Hematopoietic multipotent progenitor cell treated with erythropoietin and hydrocortisone succinate and interleukin-3 and kit ligand, for 17 days (in vitro differentiated cells): ENCODE measurements at places on chromosomes 7 and 10.

DNA sequence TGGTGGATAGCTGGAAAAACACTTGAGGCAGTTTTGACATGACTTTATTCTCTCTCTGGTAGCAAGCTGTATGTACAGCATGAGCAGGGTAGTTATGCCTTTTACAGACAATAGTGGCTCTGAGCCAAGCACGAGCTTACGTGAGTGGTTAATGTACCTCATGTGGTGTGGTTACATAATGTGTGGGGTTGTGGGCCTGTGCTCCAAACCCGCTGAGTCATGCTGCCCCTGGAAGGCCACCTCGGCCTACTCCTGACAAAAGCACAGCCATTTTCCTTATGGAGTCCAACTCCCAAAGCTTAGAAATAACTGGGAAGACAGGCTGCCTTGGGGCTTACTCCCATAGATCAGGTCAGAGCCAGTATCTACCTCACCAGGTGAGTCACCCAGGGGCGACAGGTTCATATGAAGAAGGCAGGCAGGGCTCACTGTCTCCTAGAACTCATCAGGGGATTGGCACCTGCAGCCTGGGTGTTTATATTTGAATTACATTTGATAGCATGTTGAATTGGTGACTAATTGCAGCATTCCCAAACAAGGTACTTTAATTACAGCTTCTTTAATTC is 404.5 kb downstream of the ADRA2A start:
- DNase-seq = no peak

DNA sequence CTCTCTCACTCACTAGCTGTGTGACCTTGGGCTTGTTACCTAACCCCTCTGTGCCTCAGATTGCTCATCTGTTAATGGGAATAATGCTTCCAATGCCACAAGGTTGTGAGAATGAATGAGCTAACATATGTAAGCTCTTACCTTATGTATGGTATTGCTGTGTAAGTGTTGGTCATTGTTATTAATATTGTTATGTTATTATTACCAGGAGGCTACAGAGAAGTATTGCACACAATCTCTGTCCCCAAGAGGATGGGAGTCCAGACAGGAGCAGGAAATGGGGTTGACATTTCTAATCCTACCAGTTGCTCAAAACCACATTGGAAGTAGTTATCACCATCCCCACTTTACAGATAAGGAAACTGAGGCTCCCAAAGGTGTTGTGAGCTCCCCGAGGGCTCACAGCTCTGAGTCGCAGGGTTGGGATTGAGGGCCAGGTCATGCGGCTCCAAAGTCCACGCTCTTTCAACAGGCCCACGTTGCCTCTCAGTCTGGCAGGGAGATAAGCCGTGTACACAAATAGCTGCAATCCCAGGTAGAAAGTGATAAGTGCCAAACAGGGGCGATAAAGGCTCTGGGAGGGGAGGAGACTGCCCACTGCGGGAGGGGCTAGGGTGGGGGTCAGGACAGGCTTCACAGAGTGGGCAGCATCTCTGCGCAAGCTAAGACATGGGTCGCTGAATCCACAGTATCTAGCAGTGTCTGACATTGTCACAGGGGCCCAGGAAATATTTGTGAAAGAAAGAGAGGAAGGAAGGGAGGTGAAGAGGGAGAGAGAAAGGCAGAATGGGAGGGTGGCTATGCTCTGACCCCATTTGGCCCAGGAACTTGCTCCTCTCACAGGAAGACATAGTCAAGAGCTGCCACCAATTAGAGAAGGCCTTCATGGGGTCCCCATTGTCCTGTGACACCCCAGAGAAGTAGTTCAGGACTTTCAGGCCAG is 9.6 kb upstream of the ZMIZ1 start:
- DNase-seq = no peak

- DNase-seq = no peak
Observed at GRCh38 chr7:44974549-44974948, 4.3 kb downstream of the MYO1G start.

DNA sequence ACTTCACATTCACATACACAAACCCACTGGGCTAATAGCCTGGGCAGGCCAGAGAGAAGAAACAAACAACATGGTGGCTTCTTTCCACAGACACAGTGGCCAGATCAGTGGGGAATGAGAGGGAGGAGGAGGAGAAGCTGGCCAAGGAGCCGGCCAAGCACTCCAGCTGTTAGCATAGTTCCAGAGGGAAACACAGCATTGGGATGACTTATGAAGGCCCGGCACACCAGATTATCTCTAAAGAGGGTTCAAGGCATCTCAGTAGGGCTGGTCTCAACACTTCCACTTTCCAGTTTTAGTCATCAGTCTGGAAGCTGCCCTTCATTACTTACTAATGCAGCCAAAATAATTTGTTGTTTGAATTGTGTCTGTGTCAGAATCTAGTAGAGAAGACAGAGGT is 42.1 kb upstream of the GPR26 start:
- no peak for DNase-seq

GRCh38 chr7:132211971-132212370 is 364.3 kb downstream of the PLXNA4 start:
- no peak for DNase-seq

DNA sequence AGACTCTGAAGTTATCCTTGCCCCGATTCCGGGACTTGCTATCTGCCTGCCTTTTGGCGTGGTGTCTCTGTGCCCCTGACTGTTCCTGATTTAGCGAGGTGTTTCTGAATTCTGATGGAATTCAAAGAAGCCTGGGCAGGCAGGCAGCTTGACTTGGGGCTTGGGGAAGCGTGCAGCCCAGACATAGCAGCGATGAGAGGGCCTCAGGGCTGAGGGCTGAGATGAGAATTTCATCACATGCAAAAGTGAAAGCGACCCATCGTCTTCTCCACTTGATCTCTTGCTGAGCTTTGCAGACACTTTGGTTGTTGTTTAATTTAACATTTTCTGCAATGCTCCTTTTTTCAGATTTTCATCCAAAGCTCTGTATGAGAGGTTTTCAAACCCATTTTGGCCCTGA is 57.8 kb downstream of the TCF7L2 start:
- no peak for DNase-seq

- no peak for DNase-seq
Observed at GRCh38 chr10:354901-355617, 219.8 kb downstream of the ZMYND11 start.

GRCh38 chr7:71637578-71637977 is 505.6 kb downstream of the GALNT17 start:
- DNase-seq = no peak

GRCh38 chr7:149330914-149331567 is 69.0 kb downstream of the ZNF783 start:
- no peak for DNase-seq

DNA sequence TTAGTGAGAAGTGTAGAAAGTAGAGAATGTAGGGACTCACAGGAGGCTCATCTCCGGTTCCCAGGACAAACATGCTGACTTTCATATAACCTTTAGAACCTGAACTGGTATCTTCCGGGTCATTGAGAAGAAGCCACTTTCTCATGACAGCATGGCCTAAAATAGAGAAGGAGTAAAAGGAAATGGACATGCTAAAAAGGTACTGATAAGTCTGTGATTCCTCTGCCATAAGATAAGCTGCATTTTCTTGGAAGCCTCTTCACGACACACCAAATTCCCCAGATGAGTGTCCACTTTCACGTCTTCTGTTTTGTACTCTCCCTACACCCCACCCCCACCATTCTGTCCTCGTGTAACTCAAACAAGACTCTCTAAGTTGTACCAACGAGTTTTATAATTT is 79.9 kb downstream of the MYOF start:
- DNase-seq = no peak

- DNase-seq = no peak
Observed at GRCh38 chr7:104023100-104023499, 33.6 kb upstream of the RELN start.

GRCh38 chr10:54808186-54808935 is 7.3 kb upstream of the PCDH15 start:
- DNase-seq = no peak

DNA sequence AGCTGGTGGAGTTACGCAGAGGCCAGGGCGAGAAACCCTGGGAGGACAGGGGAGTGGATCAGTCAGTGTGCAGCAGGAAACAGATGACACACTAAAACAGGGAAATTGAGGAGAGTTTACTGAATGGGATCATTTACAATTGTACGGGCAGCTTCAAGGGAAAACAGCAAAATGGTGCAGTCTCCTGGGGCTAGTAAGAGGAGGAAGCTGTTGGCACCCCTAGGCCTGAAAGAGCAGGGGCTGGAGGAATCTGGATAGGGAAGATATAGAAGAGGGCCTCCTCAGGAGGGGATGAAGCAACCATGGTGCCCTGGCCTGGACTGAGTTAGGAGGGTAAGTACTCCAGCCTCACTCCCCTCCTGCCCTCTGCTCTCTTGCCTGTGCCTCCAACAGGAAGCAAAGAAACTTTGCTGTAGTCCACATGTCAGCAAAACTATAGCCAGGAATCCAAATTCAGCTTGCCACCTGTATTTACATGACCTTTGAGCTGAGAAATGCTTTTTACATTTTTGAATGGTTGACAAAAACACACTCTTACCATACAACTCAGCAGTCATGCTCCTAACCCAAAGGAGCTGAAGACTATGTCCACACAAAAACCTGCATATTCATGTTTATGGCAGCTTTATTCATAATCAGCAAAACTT is 52.3 kb upstream of the OPN4 start:
- DNase-seq = no peak

DNA sequence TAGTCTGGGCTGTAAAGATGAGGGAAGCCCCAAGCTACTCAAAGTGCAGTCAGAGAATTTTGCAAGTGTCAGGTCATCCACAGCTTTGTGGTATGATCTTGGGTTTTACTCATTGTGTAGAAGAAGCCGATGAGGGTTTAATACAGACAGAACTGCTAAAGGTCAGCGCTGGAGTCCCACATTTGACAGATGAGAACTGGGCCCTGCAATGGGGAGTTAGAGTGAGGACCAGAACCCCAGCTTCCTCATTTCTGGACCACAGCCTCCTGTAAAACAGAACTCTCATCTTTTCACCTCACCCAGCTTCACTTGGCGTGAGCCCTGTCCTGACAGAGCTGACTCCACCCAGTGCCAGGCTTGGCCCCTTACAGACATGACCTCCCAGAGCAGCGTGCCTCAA is 20.1 kb downstream of the LRRC20 start:
- no peak for DNase-seq

DNA sequence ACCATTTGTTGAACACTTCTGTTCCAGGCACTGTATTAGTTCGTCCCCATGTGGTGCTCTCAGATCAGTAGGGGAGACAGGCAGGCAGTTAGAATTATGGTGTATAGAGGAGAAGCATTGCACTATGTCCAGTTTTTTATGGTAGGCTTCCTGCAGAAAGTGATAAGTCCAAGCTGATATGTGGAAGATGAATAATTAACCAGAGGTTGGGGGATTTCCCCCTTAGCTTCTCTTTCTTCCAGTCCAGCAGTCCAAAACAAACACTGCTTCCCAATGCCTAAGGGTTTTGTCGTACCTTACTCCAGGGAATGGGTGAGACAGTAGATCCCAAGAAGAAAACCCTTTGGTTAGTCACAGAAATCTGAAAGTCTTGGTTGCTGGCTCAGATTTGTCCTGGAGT is 19.2 kb downstream of the HIF1AN start:
- no peak for DNase-seq

DNA sequence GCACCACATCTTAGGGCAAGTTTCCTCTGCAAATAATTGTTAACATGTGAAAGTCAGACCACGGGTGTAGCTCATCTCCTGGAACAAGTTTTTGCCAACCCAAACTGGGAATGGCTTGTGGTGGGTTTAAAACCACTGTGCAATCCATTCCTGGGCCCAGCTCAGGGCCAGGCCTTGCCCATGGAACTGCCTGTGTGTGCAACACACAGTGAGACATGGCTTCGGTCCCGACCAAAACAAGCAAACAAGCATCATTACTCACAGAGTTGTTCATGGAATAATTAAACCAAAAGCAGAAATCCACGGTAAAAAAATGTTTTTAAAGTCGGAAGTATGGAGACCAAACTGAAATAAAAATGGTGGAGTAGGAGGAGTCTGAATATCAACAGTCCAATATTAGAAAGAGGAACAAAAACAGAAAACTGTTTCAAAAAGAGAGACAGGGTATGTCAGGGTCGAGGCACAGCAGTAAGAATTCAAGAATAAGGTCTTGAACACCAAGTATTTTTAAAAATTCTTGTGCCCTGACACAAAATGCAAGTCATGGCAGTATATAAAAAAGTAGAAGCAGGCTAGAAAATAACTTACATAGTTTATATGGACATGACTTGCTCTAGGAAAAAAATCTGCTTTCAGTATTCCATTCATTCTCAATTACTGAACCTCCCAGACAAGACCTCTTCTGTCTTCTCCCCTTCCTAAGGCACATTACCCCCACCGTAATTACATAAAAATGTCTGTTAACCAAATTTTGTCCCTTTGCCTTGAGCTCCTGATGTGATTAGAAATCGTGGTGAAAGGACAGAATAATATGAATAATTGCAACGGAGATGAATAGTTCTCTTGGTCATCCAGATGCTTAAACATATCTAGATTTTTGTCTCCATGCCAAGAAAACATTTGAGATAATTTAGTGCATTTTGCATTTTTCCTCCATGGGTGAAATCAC is 88.4 kb downstream of the FAS start:
- no peak for DNase-seq

- DNase-seq = no peak
Observed at GRCh38 chr7:156234666-156235494, 405.7 kb upstream of the RNF32 start.

- no peak for DNase-seq
Observed at GRCh38 chr7:78179827-78180477, 381.4 kb downstream of the PHTF2 start.

GRCh38 chr10:51416494-51416893 is 282.9 kb downstream of the CSTF2T start:
- DNase-seq = no peak

DNA sequence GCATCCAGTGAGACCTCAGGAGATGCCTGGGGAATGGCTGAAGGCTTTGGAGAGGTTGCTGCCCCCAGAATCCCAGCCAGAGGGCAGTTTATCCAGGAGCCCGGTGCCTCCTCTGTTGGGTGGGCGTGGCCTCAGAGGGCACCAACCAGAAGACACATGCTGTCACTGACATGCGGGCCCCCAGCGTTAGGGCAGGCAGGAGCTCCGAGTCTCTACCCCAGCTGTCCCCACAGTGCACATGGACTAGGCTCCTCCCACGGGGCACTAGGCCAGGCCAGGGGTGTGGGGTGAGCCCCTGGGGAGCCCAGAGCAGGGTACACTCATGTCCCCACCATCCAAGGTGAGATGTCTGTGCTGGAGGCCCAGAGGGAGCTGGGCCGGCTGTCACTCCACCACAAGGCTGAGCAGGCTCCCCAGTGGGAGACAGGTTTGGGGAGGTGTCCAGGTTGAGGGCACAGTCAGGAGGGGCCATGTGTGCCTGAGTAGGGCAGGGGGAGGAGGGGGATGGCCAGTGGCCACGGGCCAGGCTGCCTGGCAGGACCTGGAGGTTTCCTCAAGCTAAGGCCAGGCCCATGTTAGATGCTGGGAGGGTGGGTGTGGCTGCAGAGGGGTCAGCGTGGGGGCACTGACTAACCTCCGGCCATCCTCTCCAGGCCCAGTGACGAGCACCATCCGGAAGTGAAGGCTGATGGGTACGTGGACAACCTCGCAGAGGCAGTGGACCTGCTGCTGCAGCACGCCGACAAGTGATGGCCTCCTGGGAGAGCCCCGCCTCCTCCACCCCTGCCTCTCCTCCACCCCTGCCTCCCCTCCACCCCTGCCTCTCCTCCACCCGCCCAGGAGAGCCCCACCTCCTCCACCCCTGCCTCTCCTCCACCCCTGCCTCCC is 131.3 kb downstream of the FAM53B start:
- no peak for DNase-seq

- no peak for DNase-seq
Observed at GRCh38 chr10:5484205-5484604, 15.2 kb downstream of the CALML5 start.
